ENCODE measurements at places on chromosomes 5 and 9.

DNA sequence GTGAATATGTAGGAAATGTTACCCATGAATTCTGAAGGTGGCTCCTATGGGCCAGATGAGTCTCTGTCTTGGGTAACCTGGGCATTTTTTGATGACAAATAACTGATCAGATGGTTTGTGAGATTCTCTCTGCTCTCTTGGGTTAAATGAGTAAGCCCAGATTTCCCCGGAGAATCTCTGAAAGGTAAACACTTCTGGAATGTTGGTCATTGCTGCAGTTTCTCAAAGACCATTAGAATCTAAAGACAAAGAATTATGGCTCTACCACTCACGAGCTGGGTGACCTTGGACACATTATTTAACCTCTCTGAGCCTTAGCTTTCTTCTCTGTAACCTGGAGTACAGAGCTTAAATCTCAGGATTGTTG lies 191.2 kb downstream of the DAB2IP start:
- DNase-seq = peak; percentile 78

- DNase-seq = no peak
These were observed 88.9 kb upstream of the TRPM3 start for GRCh38 chr9:71210326-71210725.

GRCh38 chr5:36689225-36689624 lies 82.8 kb downstream of the SLC1A3 start:
- DNase-seq = peak; percentile 46

- peak; percentile 23 for DNase-seq
These were observed 10.7 kb upstream of the CERCAM start for GRCh38 chr9:128409978-128410377.

GRCh38 chr5:59842999-59843398 lies 50.5 kb downstream of the PDE4D start:
- no peak for DNase-seq

All from mammary epithelial cell (primary cell).